ENCODE measurements at places on chromosomes 6 and 20.

DNA sequence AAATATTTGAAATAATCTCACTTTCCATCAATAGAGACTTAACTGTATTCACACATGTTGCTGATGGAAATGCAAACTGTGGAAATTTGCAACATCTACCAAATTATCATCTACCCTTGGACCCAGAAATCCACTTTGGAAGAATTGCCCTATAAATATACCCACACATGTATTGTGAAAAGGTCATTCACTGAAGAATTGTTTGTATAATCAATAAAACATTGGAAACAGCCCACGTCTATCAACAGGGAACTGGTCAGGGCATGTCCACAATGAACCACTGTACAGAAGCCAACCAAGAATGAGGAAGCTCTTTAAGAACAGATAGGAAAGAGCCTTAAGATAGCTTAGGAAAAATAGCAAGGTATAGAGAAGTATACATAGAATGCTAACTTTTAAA is 36.2 kb downstream of the PXDC1 start:
- no peak for DNase-seq

DNA sequence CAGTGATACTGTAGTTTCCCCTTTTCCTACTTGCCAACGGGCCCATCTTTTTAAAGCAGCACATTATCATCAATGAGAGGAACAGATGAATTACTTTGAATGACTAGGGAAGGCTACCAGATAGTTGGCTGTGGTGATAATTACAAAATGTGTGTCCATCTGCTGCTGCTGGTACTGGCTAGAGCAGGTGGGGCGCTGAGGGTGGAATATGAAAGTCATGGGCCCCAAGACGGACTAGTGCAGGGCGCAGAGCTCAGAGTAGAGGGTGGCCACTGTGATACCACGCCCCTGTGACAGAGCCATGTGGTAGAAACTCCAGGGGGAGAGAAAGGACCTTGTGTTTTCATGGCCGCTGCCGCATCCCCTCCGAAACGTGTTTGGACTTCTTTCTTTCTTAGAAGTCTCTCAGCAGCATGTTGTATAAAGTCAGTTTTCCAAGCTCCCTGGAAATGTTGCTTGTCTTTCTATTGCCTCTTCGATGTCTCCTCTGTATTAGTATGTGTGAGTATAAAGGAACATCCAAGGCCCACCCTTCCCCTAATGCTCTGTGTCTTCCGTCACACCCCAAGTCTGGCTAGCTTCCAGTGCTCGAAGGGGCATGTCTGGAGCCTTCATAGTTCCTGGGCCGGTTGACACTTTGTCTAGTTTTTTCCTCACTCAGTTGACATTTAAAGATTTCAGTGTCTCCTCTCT is 88.1 kb downstream of the PPP1R14C start:
- no peak for DNase-seq

DNA sequence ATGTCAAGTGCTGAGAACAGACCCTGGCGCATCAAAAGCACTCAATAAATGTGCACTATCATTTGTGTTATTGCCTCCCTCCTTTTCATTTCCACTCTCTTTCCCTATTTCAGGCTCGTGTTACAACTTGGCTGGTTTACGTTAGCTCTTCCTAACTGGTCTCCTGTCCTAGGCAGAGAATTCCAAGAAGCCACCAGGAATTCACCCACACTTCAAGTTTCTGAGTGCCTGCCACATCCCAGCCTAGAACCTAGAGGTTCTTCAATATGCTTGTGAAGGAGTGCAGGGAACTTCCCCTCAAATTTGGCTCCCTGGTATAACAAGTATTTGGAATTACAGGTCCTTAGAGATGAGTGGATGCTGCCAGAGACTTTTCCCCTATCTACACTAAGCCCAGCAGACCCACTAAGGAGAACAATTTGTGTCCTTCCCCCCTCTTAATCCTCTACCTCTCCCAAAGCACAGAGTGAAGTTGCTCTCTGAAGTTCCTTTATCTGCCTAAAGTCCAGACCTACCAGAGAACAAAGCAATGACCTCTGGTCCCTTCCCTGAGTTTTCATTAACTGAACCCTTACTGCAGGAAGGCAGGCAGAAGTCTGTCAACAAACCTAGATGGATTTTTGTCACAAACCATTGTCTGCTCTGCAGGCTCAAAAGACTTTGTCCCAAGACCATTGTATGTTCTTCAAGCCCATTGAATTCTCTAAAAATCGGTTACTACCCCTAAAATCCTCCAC is 201.6 kb upstream of the JARID2 start:
- no peak for DNase-seq

DNA sequence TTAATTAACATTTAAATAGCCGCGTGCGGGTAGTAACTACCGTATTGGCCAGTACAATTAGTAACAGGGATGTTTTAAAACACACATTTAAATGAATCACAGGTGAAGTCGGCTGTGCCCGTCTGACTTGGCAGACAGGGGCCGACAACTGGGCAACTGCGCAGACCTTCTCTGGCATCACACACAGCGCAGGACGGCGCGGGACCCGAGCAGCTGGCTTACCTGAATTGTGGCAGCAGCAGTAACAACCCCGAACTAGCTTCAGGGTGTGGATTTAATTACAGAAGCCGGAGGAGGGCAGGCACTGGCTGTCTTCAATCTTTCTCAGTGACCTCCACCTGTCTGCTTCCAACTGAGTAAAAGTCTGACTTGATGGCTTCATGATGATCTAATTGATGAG is 91.7 kb downstream of the DACT2 start:
- no peak for DNase-seq

GRCh38 chr6:29561091-29561490 is 1.6 kb upstream of the UBD start:
- DNase-seq = no peak

DNA sequence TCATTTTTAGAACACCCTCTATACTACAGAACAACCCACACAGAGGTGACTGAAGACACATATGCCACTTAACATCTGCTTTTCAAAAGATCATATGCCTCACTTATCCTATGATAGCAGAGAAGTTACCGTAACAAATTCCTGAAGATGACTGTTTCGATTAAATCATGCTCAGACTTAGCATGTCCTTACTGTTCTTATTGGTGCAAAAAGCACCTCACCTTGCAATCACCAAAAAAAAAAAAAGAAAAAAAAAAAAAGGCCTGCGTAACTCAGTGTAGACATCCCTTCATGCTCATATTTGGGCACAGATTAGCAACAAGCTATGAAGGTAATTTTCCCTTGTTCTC is 17.7 kb upstream of the DST start:
- no peak for DNase-seq

DNA sequence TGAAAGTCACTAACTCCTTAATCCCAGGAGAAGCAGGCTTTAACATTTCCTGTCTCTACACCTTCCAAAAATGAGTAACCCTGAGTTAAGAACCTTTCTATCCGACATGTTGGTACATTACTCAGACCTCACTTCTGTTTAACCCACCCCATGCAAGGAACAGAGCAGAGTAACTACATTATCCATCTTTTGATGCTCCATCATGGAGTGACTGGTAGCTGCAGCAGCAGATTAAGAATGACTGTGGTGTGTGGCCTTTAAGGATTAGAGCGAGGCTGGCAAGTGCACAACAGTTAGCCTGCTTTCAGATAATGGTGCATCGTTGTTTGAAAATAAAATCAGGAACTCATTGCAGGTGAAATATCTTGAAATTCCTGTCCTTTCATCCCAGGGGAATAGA is 2.0 kb downstream of the TRAF3IP2 start:
- DNase-seq = no peak

DNA sequence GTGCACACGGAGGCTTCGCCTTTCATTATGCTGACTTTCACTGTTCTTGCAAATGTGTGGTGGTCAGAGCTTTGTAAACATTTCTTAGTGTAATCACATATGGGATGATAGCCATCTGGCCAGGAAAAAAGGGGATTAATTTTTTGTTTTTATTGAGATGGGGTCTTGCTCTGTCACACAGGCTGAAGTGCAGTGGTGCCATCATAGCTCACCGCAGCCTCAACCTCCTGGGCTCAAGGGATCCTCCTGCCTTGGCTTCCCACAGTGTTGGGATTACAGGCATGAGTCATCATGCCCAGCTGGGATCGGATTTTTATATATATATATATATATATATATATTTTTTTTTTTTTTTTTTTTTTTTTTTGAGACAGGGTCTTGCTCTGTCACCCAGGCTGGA is 11.0 kb upstream of the TIAM2 start:
- no peak for DNase-seq

- no peak for DNase-seq
Observed at GRCh38 chr6:131027326-131027725, 35.7 kb downstream of the EPB41L2 start.

All from HEK293T (cell line).